ENCODE measurements at places on chromosomes 5 and 9. TPM values are rescaled to one million over a fixed set of nuclear protein-coding genes. Genes with fewer than 3 reads are reported as not detected.

GRCh38 chr5:150255659-150256409 lies 33.7 kb downstream of the CAMK2A start:
- H3K4me1 ChIP-seq: no peaks in the 10 kb centered on the region
- no peak overlapping the region for H3K4me3 ChIP-seq
- H3K27me3 ChIP-seq: no peaks in the 10 kb centered on the region
- no peaks in the 10 kb centered on the region for H3K36me3 ChIP-seq
- DNase-seq: no peak

GRCh38 chr9:35771075-35771433 lies 17.0 kb upstream of the MSMP start:
- H3K27me3 ChIP-seq: no peaks in the 10 kb centered on the region
- DNase-seq: no peak
- no peak overlapping the region for H3K27ac ChIP-seq
- H3K4me3 ChIP-seq: no peak overlapping the region
- peaks cover 11% of the 10 kb centered on the region for H3K4me1 ChIP-seq

DNA sequence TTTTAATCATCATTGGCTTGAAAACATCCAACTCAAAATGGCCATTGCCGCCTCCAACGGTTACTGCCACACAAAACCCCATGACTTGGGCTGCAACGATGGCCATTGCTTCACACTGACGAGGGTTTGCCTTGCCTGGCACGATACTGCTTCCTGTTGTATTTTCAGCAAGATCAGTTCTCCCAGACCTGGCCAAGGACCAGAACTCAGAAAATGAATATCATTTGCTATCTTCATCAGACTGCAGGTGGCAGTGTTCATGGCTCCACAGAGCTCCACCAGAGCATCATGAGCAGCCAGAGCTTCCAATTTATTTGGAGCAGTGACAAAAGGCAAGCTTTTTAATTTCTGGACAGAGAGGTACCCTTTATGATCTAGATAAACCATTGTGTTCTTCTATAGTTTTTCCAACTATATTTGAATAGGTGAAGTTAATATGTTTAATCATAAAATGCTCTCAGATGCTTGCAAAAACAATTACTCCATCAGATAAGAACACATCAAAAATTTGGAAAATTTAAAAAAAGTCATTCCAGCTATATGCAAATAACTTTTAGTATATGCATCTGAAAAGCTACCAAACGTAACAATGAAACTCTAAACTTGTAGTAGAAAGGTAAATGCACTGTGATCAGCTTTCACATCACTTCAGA lies 10.4 kb downstream of the AMACR start:
- no peaks in the 10 kb centered on the region for H3K4me1 ChIP-seq
- H3K4me3 ChIP-seq: no peak overlapping the region
- H3K27ac ChIP-seq: no peak overlapping the region
- peak; percentile 13 for DNase-seq
- peaks cover 2% of the 10 kb centered on the region for H3K36me3 ChIP-seq
- H3K27me3 ChIP-seq: no peaks in the 10 kb centered on the region

DNA sequence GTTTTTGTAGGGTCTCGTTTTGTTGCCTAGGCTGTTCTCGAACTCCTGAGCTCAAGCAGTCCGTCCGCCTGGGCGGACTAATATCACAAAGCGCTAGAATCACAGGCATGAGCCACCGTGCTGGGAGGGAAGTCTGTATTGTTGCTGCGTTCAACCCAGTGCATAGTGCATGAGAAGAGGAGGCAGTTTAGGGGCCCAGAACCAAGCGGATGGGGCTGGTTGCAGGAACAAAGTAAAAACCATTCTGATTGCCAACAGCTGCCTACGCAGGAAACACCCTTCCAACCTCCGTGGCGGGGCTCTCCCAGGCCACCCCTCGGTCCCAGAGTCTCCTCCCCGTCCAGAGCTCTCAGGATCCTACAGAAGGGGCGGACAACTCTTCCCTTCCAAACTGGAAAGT lies 87.1 kb downstream of the ANXA2R start:
- DNase-seq: no peak
- no peaks in the 10 kb centered on the region for H3K36me3 ChIP-seq
- no peak overlapping the region for H3K4me3 ChIP-seq
- no peaks in the 10 kb centered on the region for H3K27me3 ChIP-seq

DNA sequence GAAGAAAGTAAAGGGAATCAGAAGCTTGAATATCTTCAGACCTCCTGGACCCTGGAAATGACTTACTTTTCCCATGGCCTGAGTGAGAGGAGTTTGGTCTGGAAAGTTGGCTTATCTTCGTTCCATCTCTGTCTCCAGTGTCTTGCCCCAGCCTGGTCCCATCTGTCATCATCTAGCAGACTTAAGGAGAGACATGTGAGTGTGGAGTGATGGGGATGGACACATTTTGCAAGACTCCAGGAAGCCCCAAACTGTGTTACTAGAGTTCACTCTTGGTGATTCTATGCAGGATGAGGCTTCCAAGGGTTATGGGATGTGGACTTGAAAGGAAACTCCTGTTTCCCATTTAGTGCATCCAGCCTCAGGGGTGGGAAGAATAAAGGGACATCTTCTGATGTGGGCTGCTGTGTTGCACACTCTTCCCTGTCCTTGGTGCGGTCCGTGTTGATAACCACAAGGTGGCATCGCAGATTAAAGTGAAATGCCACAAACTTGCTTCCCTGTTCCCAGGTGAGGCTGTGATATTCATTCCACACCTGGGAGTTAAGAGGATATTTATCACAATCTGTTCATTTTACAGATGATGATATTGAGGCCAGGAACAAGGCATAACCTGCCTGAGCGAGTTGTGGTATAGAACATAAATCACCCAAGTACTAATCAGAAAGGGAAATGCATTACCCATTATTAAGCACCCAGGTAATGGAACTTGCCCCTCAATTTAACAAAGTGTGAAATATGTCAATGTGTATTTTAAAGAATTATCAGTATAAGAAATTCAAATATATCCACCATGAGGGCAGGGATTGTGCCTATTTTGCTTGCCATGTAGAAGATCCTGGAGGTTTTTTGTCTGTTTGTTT lies 269.9 kb upstream of the PAPPA start:
- H3K4me1 ChIP-seq: no peaks in the 10 kb centered on the region
- H3K36me3 ChIP-seq: no peaks in the 10 kb centered on the region
- H3K4me3 ChIP-seq: no peak overlapping the region

GRCh38 chr5:25963251-25964008 lies 1075.0 kb downstream of the CDH9 start:
- H3K27me3 ChIP-seq: no peaks in the 10 kb centered on the region
- no peaks in the 10 kb centered on the region for H3K36me3 ChIP-seq
- no peak for DNase-seq
- no peak overlapping the region for H3K4me3 ChIP-seq
- H3K27ac ChIP-seq: no peak overlapping the region
- H3K4me1 ChIP-seq: no peaks in the 10 kb centered on the region

DNA sequence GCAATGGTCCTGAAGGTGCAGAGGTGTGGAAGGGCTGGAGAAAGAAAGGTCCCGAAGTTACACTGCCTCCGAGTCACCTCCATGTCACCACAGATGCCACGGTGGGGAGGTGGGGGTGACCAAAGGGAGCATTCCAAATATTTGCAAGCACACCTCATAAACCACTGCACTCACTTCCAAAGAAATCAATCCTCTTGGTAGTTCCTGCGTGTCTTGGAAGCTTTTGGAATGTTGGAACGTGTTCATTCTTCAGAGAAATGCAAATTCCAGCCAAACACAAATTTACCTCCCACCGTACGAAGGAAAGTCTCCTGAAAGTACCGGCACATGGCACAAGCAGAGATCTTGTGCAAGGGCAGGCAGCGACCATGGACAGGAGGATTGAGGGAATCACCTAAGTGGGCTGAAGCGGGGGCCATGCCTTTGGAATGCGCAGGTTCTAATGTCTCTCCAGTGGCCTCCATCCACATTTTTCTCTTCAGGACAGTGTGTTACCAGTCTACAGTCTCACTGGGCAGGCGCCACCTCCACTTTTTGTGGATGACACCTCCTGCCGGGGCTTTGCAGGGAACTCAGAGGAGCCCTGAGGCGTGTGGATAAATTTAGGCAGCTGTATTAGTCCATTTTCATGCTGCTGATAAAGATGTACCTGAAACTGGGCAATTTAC lies 54.0 kb downstream of the NSUN2 start:
- peaks cover 35% of the 10 kb centered on the region for H3K27me3 ChIP-seq
- H3K36me3 ChIP-seq: no peaks in the 10 kb centered on the region
- H3K4me3 ChIP-seq: no peak overlapping the region
- H3K4me1 ChIP-seq: no peaks in the 10 kb centered on the region

DNA sequence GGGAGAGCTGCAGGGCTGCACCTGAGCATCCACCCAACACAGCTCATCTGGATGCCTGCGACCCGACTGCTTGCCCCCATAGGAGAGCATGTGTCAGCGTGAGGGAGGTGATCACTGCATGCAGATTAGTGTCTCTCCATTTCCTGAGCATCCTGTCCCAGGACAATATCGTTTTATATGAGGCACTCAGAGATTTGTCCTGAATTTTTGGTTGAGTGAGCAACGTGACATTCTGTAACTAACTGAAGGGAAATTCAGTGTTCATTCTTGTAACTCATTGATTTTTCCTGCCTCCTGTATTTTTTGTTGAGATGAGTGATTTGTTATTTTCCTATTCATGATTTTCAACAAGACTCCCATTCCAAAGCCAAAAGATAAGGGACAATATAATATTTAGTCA lies 20.7 kb upstream of the ANKRD34B start:
- H3K27me3 ChIP-seq: no peaks in the 10 kb centered on the region
- no peaks in the 10 kb centered on the region for H3K4me1 ChIP-seq

GRCh38 chr9:36127652-36128244 lies 8.8 kb upstream of the GLIPR2 start:
- H3K4me1 ChIP-seq: peaks cover 6% of the 10 kb centered on the region
- peaks cover 2% of the 10 kb centered on the region for H3K36me3 ChIP-seq
- no peaks in the 10 kb centered on the region for H3K27me3 ChIP-seq
- H3K27ac ChIP-seq: no peak overlapping the region

GRCh38 chr9:87034841-87035240 lies 87.5 kb upstream of the GAS1 start:
- no peak overlapping the region for H3K27ac ChIP-seq
- DNase-seq: no peak
- no peaks in the 10 kb centered on the region for H3K27me3 ChIP-seq
- H3K36me3 ChIP-seq: no peaks in the 10 kb centered on the region

- H3K4me3 ChIP-seq: no peak overlapping the region
- no peak for DNase-seq
- H3K27me3 ChIP-seq: no peaks in the 10 kb centered on the region
- no peaks in the 10 kb centered on the region for H3K36me3 ChIP-seq
- no peaks in the 10 kb centered on the region for H3K4me1 ChIP-seq
Measured at GRCh38 chr5:57311921-57312735, 138.3 kb downstream of the GPBP1 start.

DNA sequence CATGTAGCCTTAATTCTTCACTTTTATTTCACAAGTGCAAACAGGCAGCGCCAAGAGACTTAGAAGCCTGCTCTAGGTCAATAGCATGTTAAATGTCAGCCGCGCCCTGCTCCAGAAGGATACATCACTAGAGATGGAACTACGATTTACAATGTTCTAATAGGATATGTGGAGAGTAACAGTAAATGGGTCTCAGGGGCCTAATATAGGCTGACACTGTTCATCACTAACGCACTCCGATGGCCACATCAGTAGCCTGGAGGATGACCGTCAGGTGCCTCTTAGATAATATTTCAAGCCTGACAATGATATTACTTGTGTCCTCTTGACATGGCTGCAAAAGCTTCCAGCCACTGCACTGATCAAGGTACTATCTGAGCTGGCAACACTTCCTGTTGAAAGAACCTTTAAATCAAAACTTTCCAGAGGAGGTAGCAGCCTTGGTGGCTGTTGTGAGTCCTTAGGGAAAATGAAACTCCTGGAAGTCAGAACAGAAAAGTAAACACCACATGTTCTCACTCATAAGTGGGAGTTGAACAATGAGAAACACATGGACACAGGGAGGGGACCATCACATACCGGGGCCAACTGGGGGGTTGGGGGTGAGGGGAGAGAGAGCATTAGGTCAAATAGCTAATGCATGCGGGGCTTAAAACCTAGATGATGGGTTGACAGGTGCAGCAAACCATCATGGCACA lies 35.0 kb downstream of the PTTG1 start:
- no peaks in the 10 kb centered on the region for H3K4me1 ChIP-seq
- no peak overlapping the region for H3K4me3 ChIP-seq
- DNase-seq: no peak
- no peak overlapping the region for H3K27ac ChIP-seq
- peaks cover 12% of the 10 kb centered on the region for H3K27me3 ChIP-seq

DNA sequence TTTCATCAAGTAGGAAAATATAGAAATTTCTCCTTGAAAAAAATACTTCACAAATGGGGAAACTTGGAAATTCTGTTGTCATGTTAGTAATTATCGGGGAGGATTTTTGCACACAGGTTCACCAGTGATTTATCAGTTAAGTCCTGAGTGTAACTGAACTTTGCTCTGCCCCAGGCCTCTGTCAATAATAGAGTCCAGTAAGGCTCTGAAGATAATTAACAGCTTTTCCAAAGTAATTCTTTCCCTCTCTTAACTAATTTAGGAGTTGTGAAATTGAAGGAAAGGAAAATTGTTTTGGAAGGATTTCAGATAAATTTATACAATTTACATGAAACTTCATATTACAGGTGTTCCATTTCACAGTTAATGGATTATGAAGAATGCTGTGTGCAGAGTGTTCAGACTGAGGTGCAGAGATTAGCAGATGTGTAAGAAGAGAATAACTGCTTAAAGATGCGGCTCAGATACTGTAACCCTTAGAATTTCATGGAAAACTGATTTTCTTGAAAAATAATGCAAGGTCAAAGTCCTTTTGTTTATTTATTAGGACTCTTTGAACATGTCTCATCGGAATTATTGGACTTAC lies 2.9 kb upstream of the AGXT2 start:
- DNase-seq: no peak
- H3K4me1 ChIP-seq: no peaks in the 10 kb centered on the region
- no peaks in the 10 kb centered on the region for H3K36me3 ChIP-seq
- H3K27ac ChIP-seq: no peak overlapping the region
- H3K4me3 ChIP-seq: no peak overlapping the region

GRCh38 chr5:140338336-140338735 lies 8.1 kb downstream of the HBEGF start:
- H3K27me3 ChIP-seq: no peaks in the 10 kb centered on the region
- H3K4me3 ChIP-seq: no peak overlapping the region

- H3K27ac ChIP-seq: no peak overlapping the region
- H3K4me1 ChIP-seq: no peaks in the 10 kb centered on the region
- H3K36me3 ChIP-seq: peaks cover 55% of the 10 kb centered on the region
- H3K4me3 ChIP-seq: no peak overlapping the region
Measured at GRCh38 chr9:136385015-136385414, 11.5 kb upstream of the CARD9 start.

GRCh38 chr5:5738797-5739489 lies 316.5 kb downstream of the ICE1 start:
- no peak overlapping the region for H3K4me3 ChIP-seq
- H3K27ac ChIP-seq: no peak overlapping the region
- DNase-seq: no peak
- no peaks in the 10 kb centered on the region for H3K36me3 ChIP-seq
- H3K27me3 ChIP-seq: no peaks in the 10 kb centered on the region

GRCh38 chr9:114412048-114412683 lies 24.4 kb upstream of the AKNA start:
- no peak overlapping the region for H3K4me3 ChIP-seq
- peaks cover 22% of the 10 kb centered on the region for H3K4me1 ChIP-seq
- DNase-seq: no peak
- no peaks in the 10 kb centered on the region for H3K27me3 ChIP-seq
- no peak overlapping the region for H3K27ac ChIP-seq

The ZNF367 gene
- 2.0 TPM for polyA plus RNA-seq

The CATSPER3 gene
- polyA plus RNA-seq: 0.10 TPM

The AFAP1L1 gene
- 4.6 TPM for polyA plus RNA-seq

The PPP3R2 gene
- polyA plus RNA-seq: not detected

The OLFML2A gene
- 1.1 TPM for polyA plus RNA-seq

The NEK6 gene
- 56.4 TPM for polyA plus RNA-seq

The LSM11 gene
- polyA plus RNA-seq: 2.1 TPM

The ANKRD31 gene
- 0.18 TPM for polyA plus RNA-seq

The TOR1B gene
- 26.5 TPM for polyA plus RNA-seq

All from keratinocyte (primary cell).